ENCODE measurements at places on chromosomes 5 and 9. TPM values are rescaled to one million over a fixed set of nuclear protein-coding genes. Genes with fewer than 3 reads are reported as not detected.

- DNase-seq = no peak
Measured at GRCh38 chr5:127867022-127867783, 164.0 kb downstream of the CCDC192 start.

DNA sequence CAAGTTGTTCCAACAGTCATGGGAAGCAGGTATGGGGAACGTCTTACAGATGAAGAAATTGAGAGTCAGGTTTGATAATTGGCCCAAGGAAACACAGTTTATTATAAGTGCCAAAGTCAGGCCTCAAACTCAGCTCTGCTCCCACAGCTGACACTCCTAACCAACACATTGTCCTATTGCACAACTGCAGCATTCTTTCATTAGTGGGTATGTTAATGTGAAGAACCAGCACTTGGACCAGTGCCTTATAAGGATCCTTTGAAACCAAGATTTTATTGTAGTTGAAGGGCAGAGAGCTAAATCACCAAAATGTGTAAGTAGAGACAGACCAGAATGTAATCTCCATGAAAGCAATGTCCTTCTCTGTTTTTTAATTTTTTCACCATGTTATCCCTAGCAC, 56.1 kb downstream of the GRIA1 start:
- no peak for DNase-seq

DNA sequence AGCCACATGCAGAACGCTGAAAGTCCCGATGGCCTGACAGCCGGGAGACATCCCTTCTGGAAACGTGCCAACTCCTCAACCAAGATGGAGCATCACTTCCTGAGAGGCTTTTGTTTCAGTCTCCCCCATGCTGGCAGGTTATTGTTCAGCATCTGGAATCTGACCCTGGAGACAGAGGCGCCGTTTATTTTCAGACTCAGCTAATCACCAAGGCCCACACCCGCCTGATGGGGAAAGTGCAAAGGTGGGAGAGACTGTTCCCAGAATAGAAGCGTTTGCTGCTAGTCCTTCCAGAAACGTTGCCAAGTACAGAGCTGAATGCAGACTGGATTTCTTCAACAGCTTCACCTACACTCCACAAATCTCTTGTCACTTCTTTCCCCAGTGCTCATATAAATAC, 41.8 kb upstream of the S1PR3 start:
- DNase-seq = peak; percentile 70

GRCh38 chr9:117403403-117403811, 11.4 kb downstream of the ASTN2 start:
- no peak for DNase-seq

- peak; percentile 16 for DNase-seq
Measured at GRCh38 chr9:137275588-137276472, 1.7 kb upstream of the TOR4A start.

DNA sequence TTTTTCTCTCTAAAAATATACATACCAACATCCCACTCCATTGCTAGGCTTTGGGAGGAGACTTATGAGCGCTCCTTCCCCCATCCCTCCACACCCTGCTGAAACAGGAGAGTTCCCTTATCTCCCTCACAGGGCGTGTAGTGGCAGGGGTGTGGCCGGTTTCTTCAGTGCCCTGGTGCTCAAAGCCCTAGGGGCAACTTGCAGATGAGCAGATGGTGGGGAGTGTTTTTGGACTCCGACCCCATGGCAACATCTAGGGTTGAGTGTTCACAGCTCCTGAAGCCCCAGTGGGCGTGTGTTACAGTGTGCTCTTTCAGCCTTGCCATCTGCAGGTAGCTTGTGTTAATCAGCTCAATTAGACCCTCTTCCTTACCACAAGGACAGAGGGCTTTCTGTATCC, 409.5 kb downstream of the MAT2B start:
- no peak for DNase-seq

- no peak for DNase-seq
Measured at GRCh38 chr5:73419117-73419464, 29.5 kb downstream of the FOXD1 start.

SH2D3C gene
- not detected for total RNA-seq

- DNase-seq = no peak
Measured at GRCh38 chr5:73143716-73144115, 23.3 kb downstream of the TMEM171 start.

DDX46 gene
- total RNA-seq = 69.1 TPM
